ENCODE measurements at places on chromosomes 5 and 9.
A peak's percentile ranks its signal among the peaks of the same experiment; 100 is the strongest.

DNA sequence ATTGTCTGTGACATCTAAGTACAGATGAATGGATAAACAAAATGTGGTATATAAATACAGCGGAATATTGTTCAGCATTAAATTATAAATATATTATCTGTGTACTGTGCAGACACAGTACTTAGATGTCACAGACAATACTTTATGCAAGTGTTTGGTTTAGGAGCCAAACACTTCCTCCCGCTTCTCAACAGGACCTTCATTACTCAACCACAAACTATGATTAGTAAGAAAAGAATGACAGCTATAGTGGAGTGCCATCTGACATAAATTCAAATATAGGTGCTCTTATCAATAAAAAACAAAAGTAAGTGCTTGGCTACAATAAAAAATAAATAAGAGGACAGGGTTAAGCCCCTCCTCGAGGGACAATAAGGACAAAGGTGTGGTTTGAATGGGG lies 38.9 kb upstream of the STX17 start:
- DNase-seq, result no peak

DNA sequence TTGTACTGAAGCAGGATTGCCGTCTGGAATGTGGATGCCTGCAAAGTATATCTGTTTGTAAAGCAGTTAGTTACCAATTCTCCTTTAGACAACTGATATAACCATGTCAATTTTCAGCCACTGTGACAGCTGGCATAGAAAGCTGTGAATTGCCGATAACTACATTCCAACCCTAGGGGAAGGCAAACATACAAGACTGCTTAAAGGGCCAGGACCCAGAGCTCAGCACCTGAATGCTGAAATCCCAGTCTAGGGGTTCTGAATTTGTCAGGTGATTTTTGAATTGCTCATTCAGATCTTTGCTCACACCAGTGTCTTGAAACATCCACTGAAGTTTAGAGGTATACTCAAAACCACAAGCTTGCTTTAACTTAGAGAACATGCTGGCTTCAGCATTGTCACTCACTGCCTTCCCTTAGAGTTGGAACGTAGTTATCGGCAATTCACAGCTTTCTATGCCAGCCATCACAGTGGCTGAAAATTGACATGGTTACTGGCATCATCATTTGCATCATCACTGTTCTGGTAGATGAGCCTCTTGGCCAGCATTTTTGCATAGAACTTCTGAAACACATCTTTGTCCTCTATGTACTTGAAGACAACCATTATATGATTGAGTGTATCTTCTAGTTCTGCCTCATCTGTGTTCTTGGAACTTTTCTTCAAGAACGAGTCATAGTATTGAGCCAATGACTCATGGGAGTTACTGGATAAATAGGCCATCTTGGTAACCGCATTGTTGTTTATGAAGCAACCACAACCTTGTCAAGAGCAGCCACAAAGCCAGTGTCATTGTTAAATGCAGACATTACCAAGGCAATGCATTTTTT lies 82.1 kb downstream of the CCDC192 start:
- peak; percentile 88 for DNase-seq

DNA sequence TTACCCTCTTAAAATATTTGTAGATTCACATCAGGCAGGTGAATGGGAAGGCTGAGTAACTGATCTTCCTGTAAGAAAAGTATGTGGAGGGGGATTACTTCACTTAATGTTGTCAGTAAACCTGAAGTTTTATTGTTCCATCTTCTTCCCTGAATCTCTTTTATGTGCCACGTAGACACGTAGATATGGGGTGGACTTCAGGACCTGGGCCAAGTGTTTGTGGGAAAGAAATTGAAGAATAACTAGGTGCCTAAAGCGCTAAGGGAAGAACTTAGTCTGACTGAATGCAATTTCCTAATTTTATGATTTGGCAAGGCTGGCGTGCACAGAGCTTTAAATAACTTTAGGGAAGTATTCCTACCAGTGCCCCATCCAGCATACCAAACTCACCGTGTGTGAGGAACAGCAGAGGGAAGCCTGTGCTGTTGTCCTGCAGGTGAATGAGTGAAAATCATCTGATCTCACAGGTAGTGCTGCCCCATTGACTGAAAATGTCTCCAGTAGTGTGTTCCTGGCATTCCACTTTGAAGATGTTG lies 323.4 kb downstream of the KDM4C start:
- DNase-seq, result no peak

GRCh38 chr9:90017679-90018078 lies 412.9 kb downstream of the GADD45G start:
- DNase-seq, result no peak

- peak; percentile 36 for DNase-seq
Observed at GRCh38 chr9:120985819-120986222, 59.2 kb upstream of the TRAF1 start.

DNA sequence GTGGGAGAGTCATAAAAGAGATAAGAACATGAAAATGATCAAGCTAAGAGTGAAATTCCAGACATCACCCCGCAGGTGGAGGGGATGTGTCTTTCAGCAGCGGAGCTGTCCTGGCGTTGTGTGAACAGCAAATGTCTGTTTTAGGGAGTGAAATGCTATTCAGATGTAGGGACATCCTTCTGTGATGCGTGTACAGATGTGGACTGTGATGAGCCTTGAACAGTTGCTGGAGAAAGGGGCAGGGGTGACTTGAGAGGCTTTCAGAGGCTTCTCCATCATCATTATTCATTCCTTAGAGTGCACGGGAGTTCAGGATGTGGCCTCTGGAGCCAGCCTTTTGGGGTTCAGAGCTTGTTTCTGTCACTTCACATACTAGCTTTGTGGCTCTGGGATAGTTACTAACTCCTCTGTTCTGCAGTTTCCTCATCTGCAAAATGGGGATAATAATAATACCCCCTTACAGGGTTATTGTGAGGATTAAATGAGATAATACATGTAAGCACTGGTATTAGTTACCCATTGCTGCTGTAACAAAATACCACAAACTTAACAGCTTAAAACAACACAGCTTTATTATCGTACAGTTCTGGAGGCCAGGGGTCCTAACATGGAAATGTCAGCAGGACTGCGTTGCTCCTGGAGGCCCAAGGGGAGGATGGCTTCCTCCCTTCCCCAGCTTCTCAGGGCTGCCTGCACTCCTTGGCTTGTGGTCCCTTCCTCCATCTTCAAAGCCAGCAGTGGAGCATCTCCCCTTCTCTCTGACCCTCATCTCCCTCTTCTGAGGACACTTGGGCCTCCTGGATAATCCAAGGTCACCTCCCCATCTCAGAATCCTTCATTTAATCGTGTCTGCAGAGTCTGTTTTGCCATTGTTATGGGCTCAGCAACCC lies 9.4 kb downstream of the TRAF1 start:
- DNase-seq, result no peak

DNA sequence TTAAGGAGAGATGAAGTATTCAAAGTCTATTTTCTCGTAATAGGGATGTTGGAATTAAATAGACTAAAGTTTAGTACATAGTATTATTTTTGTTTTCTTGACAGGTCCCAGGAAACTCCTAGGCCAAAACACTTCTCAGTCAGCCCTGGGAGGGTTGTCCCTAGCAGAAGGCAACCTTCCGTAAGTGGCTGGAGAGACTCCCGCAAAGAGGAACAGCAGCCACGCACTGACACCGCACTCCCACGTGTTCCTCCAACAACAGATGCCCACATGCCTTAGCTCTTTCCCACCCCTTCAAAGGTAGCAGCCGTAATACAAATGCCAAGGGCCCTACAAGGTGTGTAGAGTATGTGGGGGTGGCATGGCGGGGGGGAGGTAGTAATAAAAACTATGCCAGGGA lies 28.4 kb downstream of the PCDHGC5 start:
- DNase-seq, result no peak

DNA sequence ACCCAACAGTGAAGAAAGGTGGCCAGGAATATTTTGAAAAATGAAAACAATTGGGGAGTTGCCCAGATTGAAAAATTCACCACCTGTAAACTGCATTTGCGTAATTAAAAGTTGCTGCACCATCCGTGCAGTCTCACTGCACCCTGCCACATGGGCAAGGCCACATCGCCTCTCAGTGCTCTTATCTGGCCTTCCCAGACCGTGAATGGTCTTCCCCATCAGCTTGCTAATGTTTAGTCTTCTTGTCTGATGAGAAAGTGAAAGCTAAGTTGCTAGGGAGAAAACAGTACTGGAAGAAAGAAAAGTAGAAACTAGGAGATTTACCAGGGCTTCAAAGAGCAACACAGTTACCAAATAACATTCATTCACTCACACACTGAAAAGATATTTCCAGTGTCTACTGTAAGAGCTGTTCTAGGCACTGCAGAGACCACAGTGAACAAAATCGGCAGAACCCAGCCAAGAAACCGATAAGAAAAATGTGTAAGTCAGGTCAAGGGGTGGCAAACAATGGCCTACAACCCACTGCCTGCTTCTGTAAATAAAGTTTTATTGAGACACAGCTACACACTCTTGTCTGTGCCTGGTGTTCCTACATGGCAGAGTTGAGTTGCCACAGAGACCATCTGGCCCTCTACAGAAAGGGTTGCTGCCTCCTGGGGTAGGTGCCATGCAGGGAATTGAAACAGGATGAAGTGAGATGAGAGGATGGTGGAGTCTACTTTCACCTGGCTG lies 51.2 kb upstream of the CTSL start:
- DNase-seq, result no peak

DNA sequence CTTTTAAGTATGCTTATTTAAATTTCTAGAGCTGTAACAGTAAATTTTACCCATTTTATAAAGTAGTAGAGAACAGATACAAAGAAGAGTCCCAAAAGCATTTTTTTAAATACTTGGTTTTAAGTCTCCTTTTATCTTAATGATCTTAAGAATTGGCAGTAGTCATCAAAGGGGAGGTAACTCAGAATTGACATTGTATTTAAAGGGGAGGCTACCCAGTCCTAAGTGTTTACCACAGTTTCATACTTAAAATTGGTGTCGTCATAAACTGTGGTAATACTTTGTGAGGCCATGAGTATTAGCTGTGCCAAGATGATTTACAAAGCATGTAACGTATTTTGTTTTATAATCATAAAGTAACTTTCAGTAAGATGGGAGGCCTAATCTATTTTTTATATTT lies 14.8 kb downstream of the SLC25A46 start:
- no peak for DNase-seq

- DNase-seq, result no peak
Observed at GRCh38 chr5:91183743-91184142, 199.4 kb downstream of the ARRDC3 start.

GRCh38 chr9:122562134-122562760 lies 9.3 kb downstream of the OR1N2 start:
- no peak for DNase-seq

- DNase-seq, result no peak
Observed at GRCh38 chr5:76732405-76733048, 16.6 kb downstream of the F2R start.

- no peak for DNase-seq
Observed at GRCh38 chr9:127135056-127135745, 12.8 kb upstream of the ANGPTL2 start.

GRCh38 chr9:37340961-37341360 lies 81.5 kb upstream of the GRHPR start:
- no peak for DNase-seq

DNA sequence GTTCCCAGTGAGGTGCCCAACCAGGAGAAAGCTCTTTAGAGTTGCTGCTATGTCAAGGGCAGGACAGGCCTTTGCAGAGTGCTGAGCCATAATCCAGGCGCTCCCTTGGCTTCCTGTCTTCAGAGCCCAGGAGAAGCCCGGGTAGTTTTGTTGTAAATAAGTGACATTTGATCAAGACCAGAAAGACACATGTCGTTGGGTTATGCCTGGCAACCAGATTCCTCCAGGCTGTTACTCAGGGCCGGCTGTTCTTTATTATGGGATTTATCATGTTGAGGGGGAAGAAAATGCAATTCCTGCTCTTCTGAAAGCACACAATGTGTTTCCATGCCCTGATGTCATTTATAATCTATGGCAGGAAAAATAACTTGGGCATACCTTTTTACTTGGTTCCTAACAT lies 39.3 kb upstream of the SEMA4D start:
- DNase-seq, result no peak

GRCh38 chr5:147483961-147484707 lies 25.7 kb downstream of the DPYSL3 start:
- peak; percentile 74 for DNase-seq

DNA sequence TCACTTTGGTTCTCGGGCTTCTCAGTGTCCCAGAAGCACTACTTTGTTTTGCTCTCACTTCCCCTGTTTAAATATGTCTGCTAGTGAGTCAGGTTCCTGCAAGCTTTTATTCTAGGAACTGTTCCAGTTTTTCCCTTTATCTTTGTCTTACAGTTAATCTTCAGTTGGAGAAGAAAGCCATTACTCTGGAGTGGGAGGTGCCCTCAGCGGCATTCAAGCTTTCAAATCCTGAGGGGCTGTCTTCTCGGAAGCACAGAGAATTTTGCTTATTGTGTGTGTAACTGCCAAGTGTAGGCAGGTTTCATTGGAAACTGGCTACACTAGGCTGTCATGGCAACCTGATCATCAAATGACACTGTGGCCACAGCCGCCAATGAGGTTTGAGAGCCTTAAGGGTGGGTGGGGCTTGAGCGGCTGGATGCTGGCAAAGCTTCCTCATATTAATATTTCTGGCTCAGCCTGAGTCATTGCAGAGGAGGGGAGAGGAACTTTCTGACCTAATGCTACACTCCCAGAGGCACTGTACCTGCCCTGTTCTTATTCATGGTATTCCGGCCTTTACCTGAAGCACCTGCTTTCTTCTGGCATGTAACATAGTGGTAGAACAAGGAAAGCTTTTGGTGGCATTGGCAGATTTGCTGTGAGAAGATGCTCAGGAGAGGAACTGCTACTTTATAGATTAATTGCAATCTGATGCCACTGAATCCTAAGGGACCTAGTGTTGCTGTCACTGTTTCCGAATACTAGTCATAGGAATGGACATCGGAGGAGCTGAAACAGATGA lies 26.3 kb downstream of the SLC25A25 start:
- DNase-seq, result peak; percentile 85

- no peak for DNase-seq
Observed at GRCh38 chr5:159471904-159472303, 141.6 kb upstream of the IL12B start.

DNA sequence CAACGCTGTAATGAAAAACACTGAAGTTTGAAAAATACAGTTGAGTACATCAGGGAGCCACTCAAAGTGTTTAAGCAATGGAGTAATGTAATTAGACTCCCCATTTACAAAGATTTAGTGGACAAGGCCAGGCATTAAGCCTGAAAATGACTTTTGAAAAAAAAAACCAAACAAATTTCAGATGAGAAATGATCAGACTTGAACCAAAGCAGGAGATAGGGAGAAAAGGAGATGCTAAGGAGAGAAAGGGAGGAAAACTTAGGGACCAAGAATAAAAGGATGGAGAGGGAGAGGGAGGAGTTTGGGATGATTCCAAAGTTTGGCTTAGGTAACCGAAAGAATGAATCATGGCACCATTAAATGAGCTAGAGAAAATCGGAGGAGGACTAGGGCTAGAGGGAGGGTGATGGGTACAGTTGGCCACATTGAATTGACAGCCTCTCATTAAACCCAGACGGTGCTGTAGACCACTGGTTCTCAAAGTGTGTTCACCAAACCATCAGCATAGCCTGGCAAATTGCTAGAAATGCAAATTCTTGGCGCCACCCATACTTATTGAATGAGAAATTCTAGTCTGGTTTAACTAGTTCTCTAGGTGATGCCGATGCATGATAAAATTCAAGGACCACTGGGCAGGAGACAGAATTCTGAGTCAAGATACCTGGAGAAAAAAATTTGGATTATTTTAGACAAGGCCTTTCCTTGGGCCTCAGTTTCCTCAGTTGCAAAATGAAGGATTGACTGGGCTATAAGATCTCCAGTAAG lies 6.2 kb upstream of the CPEB4 start:
- no peak for DNase-seq
